Stimulated activated CD4-positive, alpha-beta T cell treated with anti-CD3 and anti-CD28 coated beads, Interleukin-12 subunit alpha, Interleukin-12 subunit beta, amount 100 ng/mL, for 48 hours (primary cell): ENCODE measurements at places on chromosomes 12 and 14.
A peak's percentile ranks its signal among the peaks of the same experiment; 100 is the strongest.

- DNase-seq: peak; percentile 51
Measured at GRCh38 chr12:108611884-108612415, 14.1 kb upstream of the TMEM119 start.

DNA sequence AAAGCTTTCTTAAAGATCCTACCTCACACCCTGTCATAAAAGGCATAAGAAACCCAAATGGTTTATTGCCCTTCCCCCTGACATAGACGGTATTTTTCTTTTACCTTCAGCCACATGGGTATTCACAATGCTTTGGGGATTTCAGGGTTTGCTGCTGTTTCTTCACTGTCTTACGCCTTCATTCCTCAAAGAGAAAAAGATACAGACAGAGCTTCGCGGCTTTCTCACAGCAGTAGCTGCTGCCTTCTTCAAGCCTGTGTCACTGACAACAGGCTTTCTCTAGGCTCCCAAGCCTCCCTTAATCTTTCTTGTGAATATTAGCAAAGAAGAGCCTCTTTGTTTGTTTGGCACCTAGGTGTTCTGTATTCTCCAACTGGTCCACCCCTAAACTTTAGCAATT lies 197.4 kb upstream of the ARID2 start:
- no peak for DNase-seq

- no peak for DNase-seq
Measured at GRCh38 chr12:19830446-19830845, 391.2 kb downstream of the AEBP2 start.

- DNase-seq: no peak
Measured at GRCh38 chr12:113039911-113040445, 16.6 kb upstream of the DTX1 start.

DNA sequence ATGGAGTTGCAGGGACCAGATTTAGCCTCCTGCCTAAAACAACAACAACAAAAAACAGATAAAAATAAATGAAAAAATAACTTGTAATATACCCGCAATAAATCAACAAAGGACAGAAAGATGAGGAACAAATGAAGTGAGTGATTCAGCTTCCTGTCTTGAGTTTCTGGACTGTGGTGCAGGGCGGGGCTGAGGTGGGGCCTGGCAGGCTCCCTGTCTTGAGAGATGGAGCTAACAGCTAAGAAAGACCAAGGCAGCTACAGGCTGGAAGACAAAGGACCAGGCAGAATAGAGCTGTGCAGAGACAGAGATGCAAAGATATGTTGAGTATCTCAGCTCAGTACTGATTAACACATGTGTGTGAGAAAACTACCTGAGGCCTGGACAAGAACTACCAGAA lies 879.2 kb downstream of the AACS start:
- DNase-seq: no peak

DNA sequence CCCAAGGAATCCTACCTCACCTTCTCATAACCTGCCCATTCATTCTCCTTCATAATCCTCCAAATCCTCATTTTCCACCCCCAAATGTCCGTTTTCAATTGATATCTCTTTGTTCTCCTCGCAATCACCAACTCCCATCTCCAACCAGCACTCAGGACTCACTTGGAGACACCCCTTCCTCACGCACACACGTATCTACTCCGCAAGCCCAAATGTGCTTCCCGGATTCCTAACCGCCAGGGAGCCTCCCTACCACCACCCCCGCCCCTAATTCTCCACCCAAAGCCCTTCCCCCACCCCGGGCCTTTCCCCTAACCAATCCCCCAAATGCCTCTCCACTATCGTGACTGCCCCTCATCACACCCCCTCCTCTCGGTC lies 304 bp downstream of the KCTD10 start:
- no peak for DNase-seq

GRCh38 chr12:120735181-120735580 lies 9.6 kb downstream of the ACADS start:
- no peak for DNase-seq
